SK-N-SH (cell line): ENCODE measurements at places on chromosomes 16 and 17.

DNA sequence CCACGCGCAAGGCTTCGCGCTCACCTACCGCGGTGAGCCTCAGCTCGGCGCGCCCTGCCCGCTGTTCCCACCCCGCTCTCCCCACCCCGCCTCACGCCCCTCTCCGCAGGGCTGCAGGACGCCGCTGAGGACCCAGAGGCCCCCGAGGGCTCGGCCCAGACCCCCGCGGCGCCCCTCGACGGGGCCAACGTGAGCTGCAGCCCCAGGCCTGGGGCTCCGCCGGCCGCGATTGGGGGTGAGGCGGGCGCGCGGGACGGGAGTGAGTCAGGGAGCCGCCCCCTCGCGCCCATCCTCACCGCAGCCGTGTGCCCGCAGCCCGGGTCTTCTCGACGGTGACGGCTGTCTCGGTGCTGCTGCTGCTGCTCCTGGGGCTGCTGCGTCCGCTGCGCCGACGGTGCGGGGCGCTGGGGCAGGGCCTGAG lies 1.9 kb upstream of the PAQR4 start:
- no peak for DNase-seq

GRCh38 chr17:45581860-45582259 lies 91.3 kb upstream of the PLEKHM1 start:
- no peak for DNase-seq

DNA sequence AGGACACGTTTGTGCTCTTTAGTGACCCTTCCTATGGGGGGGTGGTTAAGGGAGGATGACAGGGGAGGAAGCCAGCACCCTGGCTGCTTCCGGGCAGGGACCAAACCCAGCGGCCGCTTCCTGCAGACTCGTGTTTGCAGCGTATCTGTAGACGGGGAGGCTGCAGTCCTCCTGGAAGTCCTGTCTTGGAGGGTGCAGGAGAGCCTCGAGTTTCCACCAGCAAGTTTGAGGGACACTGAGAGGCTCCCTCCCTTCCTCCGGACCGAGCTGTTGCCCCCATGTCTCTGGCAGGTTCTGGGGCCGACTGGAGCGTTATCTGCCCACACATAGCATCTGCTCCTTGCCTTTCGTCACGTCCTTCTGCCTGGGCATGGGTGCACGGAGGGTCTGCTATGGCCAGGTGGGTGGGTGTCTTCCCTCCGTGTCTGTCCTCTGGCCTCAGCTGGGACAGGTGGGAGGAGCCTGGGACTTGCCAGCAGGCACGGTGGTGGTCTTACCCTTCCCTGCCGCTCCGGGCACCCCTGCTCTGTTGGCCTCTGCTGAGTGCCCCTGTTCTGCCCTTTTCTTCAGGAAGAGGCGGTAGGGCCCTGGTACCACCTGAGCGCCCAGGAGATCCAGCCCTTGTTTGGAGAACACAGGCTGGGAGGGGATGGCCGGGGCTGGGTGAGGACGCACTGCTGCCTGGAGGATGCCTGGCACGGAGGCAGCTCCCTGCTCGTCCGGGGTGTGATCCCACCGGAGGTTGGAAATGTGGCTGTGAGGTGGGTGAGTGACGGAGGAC lies 8.8 kb downstream of the ENGASE start:
- peak; percentile 32 for DNase-seq

DNA sequence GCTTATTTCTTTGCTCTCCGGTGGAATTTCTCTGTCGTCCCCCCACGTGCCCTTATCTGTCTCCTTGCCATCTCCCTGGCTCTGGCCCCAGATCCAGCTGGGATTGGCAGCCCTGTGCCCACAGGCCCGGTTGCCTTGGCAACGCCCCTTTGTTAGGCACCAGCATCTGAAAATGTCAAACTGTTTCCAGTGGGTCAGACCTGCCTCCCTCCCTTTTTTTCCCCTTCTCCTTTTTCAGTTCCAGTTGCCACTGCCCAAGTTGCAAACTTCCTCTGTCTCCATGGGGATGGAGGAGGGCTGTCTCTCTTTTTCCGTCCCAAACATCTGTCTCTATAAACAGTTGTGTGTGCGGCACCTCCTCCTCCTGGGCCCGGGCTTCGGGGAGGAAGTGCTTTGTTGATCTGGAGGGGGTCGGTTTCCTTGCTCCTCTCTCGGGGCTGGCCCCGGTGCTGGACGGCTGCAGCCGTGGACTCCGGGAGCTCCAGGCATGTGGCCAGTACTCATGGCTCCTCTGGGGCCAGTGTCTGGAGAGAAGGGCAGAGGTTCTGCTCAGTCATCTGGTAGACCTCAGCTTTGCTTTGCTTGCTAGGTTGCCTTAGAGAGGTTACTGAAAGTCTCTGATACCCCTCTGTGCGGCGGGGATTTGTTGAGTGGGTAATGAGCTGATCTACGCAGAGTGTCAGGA lies 35.3 kb downstream of the SOCS3 start:
- peak; percentile 89 for DNase-seq

DNA sequence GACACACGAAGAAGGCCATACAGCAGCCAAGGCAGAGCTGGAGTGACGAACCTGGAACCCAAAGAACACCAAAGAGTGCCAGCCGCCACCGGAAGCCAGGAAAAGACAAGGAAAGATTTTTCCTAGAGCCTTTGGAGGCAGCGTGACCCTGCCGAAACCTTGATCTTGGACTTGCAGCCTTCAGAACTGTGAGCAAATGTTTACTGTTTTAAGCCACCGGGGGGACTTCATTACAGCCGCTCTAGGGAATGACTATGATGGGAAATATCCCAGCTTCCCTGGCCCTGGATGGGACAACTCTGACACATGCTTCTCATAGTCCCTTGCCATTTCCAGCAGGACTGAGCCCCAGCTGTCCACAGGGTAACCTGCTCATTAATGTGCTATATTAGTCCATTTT lies 270.6 kb downstream of the HAPSTR1 start:
- DNase-seq: no peak

DNA sequence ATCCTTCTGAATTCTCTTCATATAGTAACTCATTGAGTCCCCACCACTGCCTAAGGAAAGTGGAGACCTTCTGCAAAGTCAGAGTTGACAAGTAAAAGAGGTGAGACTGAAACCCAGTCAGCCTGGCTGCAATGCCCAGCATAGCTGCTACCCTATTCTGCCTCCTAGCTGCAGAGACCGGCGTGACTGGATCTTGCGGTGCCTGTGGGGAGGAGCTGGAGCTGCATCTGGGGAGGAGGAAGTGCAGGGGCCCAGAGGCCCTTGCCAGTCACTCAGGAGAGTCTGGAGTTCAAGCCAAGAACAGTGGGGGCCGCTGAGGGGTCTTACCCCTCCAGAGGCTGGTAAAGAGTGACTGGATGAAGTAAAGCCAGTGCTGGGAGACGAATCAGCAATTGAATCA lies 35.0 kb upstream of the ZNF423 start:
- no peak for DNase-seq

GRCh38 chr16:10745841-10746240 lies 2.2 kb downstream of the NUBP1 start:
- no peak for DNase-seq

DNA sequence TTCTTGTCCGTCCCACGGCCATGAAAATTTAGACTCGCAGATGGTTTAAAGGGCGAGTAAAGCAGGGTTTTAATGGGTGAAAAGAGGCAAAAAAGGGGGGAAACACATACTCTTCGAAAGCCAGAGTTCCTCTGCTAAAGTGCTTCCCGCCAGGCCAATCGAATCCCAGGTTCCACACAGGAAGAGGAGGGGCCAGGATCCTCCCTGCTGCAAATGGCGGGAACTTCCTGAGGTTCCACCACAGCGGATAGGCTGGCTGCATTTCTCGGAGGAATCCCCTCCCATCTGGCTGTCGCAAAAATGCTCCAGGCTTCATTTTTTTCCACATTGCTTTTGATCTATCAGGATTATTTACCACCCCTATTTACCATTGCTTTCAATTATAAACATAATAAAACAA lies 670.1 kb upstream of the CA10 start:
- DNase-seq: no peak

DNA sequence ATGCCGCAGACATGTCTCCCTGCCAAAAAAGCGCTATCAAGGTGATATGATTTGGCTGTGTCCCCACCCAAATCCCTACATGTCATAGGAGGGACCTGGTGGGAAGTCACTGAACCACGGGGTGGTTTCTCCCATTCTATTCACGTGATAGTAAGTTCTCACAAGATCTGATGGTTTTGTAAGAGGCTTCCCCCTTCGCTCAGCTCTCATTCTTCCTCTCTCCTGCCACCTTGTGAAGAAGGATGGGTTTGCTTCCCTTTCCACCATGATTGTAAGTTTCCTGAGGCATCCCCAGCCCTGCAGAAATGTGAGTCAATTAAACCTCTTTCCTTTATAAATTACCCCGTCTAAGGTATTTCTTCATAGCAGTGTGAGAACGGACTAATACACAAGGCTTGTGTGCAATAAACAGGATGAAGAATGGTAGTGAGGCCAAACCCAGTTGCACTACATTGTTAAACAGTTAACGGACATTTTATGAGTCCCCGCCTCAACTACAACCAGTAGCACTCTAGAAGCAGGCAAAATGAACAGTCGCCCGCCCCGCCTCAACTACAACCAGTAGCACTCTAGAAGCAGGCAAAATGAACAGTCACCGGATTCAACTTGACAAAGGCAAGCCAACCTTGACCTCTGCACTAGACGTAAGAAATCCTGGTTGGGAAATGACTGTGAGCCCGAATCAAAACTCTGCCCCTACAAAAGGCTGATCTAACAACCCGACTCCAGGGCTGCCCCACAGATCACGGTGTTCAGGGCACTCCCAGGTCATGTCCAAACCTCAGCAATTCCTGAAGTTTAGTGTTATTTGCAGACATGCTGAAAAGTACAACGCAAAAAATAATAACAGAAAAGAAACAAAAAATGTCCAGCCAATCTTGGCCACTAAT lies 26.3 kb downstream of the VPS53 start:
- no peak for DNase-seq

GRCh38 chr17:21419299-21420239 lies 43.4 kb downstream of the KCNJ12 start:
- DNase-seq: no peak

DNA sequence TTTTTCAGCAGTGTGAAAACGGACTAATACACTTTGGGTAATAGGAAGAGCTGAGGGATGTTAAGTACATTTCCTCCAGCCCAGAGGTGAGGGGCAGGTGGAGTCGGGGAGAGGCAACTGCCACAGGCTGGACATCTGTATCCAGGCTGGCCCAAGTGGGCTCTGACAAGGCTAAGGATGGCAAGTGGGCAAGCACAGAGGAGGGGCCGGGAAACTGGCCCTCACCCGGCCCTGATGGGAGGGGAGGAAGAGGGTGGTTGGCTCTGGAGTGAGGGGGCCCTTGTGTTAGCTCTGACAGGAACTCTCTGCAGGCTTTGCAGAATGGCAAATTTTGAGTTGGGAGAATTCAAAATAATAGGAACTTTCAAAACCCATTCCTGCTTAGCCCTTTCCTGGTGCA lies 251.0 kb upstream of the TNRC6C start:
- no peak for DNase-seq
